BE2C (cell line): ENCODE measurements at places on chromosomes 7 and 10.

- DNase-seq = no peak
Observed at GRCh38 chr10:127254276-127254675, 57.9 kb upstream of the INSYN2A start.

GRCh38 chr7:139673230-139673629 is 104.6 kb downstream of the HIPK2 start:
- peak; percentile 51 for DNase-seq

DNA sequence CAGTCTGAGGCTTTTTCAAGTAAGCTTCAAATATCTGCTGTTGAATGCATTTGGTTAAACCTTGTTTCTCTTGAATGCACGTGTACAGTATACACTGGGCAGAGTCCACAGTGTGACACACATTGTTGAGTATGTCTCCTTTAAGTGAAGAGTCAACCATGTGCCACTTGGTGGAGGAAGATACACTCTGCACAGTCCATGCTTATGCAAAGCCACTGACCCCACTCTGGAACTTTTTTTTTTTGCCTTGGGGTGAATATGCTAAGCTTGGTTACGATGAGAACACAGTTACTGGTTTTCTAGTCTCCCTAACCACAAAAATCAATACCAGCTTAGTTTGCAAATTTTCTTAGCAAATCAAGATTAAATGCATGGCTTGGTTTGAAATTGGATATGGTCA is 186.8 kb upstream of the VIPR2 start:
- DNase-seq = no peak

DNA sequence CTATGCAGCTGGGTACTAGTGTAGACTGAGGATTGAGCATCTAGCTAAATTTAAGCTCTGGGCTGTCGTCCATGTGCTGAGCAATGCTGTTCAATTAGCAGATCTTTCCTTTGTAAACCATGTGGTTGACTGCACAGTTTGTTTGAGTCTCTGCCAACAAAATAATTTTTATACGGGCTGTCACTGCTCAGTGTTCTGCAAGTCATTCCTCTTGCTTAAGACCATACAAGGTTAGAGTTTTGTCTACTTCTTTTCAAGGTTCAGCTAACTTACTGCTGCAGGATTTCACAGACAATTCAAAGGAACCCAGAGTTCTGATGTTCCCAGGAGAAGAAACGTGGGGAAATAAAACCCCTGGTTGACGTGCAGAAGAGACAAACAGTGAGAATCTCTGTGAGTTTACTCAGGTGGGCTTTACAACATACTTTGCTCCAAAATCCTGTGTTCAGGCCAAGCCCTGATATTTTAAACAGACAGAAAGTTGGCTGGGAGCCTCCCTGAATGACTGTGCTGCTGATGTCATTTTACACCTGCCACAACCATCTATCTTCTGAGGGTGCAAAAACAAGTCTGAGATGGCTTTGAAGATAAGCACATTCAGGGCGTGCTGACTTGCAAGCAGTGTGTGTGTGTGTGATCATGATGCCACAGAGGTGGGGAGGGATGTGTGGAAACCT is 177.1 kb upstream of the SVIL start:
- no peak for DNase-seq

GRCh38 chr10:125707541-125708468 is 11.7 kb upstream of the EDRF1 start:
- no peak for DNase-seq

- peak; percentile 11 for DNase-seq
Observed at GRCh38 chr7:33933611-33934281, 28.4 kb downstream of the BMPER start.

DNA sequence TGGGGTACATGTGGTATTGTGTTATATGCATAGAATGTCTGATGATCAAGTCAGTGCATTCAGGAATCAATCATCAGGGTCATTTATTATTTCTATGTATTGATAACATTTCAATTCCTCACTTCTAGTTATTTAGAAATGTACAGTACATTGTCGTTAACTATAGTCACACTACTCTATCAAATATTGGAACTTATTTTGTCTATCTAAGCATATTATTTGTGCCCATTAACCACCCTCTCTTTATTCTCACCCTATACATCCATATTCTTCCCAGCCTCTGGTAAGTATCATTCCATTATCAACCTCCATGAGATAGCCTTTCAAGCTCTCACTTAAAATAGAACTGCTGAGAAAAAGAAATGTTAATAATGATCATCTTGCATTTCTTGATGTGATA is 596.5 kb upstream of the POT1 start:
- no peak for DNase-seq

DNA sequence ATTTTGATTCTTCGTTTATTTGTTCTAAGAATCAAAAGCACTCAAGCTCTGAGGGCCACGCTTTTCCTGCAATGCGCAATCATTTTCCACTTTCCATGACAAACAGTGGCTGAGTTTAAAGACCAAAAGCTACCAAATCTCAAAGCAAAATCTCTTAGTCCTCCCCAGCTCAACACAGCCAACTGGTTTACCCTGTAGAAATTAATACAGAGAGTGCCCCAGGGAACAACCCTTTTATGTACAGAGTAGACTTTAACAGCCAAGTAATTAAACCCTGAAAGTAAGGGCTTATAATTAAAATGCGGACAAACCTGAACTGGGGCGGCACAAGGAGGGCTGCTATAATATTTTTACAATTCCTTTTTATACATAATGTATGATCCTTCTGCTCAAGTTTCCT is 53.2 kb downstream of the FAM53B start:
- no peak for DNase-seq

GRCh38 chr7:44618753-44619152 is 12.3 kb downstream of the OGDH start:
- DNase-seq = no peak

DNA sequence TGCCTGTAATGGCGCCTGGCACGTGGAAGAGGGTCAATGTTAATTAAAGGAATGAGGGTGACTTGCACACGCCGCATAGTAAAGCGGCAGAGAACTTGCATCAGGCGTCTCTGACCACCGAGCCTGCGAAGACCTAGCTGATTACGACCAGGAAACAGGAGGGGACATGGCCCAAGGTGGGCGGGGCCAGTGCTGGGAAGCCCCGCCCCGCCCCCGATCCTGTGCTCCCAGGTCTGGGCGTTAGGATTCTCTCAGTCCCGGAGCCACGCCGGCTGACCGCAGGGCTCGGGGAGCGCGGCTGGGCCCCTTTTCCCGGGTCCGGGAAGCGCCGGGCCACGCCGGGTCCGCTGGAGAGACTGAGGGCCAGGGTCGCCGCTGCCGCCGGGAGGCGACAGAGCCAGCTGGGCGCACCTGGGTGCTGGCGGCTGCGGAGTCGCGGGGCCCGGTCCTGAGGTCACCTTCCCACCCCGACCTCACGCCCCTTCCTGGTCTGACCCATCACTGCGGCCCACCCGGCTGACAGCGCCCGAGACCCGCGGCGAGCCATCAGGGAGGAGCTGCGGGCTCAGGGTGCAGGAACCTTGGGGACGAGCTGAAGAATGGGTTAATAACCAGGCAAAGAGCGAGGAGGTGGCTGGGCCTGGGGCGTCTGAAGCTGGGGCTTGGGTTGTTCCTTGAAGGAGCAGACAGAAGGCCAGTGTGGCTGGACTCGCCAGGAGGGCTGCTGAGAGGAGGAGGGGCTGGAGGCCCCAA is 23.0 kb upstream of the GRID1 start:
- no peak for DNase-seq
